Activated CD4-positive, alpha-beta T cell treated with anti-CD3 and anti-CD28 coated beads for 4 hours (primary cell): ENCODE measurements at places on chromosomes 2 and 18.

DNA sequence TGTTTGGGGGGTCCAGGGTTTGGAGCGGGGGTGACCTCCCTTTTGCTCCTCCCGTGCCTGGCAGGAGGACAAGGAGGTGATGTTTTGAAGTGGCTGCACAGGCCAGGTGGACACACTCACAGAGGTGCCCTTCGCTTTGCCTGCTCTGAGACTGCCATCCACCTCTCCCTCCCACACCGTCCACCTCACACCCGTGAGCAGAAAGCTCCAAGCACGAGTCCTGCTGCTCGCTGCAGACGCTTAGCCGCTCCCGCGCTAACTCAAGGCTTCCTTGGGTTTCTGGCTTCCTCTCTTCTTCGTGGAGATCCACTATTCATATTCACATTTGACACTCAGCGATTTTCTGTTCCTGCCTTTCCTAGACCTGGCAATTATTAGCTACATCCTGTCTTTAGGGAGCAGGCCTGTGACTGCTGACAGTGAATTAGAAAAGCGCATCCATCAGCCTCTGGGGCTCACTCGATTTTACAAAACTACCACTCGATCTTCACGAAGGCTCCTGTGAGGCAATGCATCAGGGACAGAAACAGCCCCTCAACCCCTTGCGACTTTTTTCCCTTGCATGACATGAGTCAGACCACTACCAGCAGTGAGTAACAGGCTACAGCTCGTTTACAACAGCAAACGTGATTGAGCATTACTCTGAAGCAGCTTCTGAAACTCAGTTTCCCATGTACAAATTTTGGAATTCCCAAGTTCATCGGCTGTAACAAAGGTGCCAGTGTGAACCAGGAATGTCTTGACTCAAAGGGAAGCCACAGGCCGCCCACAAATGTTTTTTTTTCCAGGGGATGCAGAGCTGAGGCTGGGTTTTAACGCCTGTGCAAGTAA, 238.7 kb upstream of the SOX11 start:
- DNase-seq = no peak

- DNase-seq = no peak
These were observed 4.2 kb upstream of the SIX2 start for GRCh38 chr2:45013229-45014015.

DNA sequence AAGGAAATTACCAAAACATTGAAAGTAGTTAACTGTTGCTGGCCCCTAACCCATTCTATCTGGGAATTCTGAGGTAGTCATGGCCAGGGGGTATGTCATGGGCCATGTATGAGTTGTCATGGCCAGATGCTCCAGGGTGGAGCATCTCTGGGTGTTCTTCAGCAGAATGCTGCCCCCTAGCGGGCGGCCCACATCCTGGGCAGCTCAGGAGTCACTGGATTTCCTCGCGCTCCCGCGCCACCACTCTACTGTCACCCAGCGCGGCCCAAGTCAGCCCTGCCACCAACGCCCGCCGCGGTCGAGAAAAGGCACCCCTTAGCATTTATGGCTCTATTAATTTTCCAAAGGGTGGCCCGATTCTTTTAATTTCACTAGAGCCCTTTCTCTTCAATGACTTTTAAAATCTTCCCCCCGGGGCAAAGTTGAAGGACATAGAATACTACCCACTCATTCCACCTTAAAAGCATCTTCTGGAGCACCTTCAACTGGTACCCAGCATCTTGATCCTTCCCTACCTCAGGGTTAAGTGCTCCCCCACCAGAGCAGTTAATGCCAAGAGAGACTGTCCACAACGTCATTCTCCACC, 41.6 kb downstream of the PKDCC start:
- peak; percentile 59 for DNase-seq

GRCh38 chr2:198901894-198902293, 555.8 kb downstream of the SATB2 start:
- no peak for DNase-seq

- DNase-seq = no peak
These were observed 52.5 kb downstream of the SDC1 start for GRCh38 chr2:20172273-20173055.

- DNase-seq = no peak
These were observed 215.6 kb upstream of the PKDCC start for GRCh38 chr2:41832218-41832617.

DNA sequence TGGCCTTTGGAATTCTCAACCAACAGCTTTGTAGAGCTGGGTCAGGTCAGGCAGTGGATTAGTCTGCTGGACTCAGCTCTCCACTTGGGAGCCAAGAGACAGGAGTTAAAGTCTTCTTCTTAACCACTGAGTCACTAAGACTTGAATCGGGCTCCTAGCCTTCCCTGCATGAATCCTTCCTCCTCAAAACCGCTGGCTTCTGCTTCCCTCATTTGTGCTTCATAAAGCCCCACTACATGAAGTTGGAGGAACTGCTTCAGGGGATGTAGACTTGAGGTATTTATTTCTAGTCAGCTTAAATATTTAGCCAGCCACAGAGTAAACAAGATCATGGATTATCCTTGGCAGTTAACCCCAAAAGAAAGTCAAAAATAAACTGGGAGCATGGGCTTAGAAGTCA, 536.3 kb upstream of the TNP1 start:
- no peak for DNase-seq

GRCh38 chr2:214995926-214996670, 142.3 kb downstream of the ABCA12 start:
- no peak for DNase-seq

GRCh38 chr2:24993406-24994145, 21.8 kb upstream of the DNAJC27 start:
- no peak for DNase-seq

DNA sequence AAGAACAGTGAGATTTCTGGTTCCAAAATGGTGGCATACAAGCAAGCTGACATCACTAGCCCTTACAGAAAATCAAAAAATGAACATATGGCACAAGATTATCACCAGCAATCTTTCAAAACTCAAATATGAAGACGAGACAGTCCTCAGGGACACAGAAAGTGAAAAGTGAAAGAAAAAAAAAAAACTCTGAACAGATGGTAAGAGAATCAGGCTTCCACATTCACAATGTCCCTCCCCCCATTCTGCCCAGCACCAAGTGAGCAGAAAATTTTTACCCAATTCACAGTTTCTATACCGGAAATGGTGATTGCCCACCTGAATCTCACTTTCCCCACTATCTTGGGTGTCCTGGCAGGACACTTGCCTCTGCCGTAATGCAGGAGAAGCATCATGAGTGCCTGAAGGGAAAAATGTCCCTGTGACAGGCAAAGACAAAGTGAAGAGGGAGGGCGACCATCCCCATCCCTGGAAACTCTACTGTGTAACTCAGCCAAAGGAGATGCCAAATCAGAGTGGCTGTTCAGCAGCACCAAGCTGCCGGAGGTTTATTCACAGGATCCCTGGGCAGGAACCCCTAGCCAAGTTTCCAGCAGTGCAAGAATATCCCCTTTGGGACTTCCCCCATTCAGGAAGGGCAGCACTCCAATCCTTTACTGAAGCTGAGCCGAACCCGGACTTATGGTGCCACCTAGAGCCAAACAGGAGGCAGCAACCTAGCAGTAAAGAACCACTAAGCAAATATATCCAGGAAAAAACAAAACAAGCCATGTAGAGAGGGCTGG, 312.2 kb downstream of the LRATD1 start:
- no peak for DNase-seq

DNA sequence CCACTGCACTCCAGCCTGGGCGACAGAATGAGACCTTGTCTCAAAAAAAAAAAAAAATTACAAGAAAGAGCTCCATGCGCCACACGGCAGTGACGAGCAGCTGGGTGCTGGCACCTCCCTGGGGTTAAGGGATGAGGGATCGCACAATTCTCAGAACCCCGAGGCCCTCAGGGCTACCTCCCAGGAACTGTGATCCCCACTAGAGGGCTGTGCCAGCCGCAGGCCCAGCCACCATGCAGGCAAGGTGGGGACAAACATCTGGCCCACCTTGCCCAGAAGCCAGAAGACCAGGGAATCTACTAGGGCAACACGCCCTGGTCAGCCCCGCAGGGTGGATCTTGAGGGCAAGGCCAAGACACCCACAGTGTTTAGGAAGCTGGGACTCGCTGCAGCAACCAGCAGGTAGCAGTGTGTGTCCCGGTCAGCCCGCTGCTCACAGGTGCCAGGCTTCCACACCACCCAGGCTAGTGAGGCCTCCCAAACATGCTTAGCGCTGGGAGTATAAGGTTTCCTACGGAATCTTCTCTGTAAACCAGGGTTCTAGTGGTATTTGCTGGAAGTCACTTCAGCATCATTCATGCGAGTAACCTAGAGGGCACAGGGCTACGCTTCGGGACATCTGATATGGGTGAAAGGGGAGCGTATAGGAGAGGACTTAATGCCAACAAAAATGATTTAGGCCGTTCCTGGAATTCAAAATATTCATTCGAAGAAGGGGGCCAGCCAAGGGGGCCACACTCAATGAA, 6.7 kb downstream of the SAG start:
- no peak for DNase-seq

- no peak for DNase-seq
These were observed 58.2 kb downstream of the SERPINB8 start for GRCh38 chr18:64027931-64028695.

GRCh38 chr2:145404690-145405089, 884.8 kb upstream of the ZEB2 start:
- no peak for DNase-seq

DNA sequence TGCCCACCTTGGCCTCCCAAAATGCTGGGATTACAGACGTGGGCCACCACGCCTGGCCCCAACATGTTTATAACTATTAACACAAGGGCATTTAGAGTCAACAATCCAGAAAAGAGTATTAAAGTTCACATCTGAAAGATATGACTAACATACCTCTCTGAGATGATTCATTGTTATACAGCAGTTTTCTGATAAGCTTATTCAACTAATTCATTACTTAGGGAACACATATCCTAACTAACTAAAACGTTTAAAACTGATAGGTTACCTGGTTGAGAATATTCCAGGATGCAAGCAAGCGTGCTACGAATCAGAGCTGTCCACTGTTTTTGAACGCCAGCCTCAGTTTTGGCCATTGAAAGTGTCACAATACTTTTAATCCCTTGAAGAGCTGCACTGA, 34.0 kb upstream of the STRN start:
- no peak for DNase-seq

DNA sequence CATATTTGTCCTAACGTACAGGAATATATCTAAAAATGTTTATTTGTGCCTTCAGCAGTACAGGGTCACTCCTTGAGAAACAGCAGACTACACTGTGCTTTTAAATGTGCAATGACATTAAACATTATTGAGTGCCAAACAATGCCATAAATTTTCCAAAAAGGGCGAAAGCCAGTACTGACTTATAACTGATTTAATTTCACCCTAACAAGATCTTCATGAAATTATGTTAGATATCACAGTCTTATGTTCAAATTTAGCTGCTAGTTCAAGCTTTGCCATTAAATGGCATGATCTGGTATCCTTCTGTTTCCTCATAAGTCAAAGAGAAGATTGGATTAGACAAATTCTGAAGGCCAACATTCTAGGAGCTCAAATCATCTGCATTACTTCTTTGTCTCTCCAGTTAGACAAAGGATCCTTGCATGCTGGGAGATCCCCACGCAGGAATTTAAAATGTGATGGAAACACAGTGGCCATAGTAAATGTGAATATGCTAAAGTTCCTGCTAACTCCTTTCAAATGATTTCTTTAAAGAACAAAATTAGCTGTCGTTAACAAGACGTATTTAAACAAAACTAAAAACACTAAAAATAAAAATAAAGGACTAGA, 129.3 kb upstream of the STON1 start:
- no peak for DNase-seq

DNA sequence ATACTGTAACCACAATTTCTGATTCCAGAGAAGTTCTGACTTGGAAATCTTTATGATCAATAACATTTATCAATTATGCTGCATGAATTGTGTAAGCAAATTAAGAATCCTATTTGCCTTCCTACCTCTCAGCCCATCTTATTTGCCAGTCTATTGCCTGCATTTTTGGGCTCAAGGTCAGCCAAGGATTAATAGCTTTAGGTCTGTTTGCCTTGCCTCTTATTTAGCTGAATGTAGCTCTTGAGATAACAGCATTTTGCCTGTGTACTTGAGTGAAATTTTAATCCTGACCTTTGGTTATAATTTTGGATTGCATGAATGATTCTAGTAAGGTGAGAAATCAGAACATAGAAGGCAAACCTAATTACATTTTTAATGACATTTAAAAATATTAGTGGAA, 51.2 kb downstream of the MYO3B start:
- DNase-seq = no peak
